ENCODE measurements at places on chromosomes 1 and 21.

- DNase-seq = peak; percentile 64
These were observed 36.8 kb upstream of the DUSP10 start for GRCh38 chr1:221778535-221779142.

GRCh38 chr1:104019675-104020049 lies 270.0 kb downstream of the AMY1C start:
- no peak for DNase-seq

DNA sequence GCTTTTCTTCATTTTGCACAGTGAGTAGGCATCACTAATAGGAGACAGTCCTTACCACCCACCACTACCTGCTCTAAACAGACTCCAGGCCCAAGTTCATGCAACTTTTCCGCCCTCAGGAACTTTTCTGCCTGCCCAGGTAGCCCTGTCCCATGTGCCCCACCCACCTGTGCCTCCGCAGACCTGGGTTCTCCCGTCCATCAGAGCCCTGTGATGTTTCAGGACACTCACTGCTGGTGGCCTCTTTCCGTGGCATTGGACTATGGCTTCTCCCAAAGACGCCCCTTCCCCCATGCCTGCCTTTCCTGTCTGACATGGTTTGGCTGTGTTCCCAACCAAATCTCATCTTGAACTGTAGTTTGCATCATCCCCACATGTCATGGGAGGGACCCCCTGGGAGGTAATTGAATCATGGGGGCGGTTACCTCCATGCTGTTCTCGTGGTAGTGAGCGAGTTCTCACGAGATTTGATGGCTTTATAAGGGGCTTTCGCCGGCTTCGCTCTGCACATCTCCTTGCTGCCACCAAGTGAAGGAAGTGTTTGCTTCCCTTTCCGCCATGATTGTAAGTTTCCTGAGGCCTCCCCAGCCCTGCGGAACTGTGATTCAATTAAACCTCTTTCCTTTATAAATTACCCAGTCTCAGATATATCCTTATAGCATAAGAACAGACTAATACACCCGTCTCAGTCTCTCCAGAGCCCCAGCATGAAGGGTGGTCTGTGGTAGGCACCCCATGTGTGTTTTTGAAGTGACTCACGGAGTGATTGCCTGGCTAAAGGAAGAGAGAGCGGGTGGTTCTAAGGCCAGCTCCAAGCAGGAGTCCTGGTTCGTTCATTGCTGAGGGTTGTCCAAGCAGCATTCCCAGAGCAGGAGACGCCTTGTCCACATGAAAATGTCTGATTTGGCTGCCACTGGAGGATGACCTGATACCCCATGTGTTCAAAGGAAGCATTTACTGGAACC lies 86.0 kb upstream of the ZBTB40 start:
- DNase-seq = peak; percentile 25

DNA sequence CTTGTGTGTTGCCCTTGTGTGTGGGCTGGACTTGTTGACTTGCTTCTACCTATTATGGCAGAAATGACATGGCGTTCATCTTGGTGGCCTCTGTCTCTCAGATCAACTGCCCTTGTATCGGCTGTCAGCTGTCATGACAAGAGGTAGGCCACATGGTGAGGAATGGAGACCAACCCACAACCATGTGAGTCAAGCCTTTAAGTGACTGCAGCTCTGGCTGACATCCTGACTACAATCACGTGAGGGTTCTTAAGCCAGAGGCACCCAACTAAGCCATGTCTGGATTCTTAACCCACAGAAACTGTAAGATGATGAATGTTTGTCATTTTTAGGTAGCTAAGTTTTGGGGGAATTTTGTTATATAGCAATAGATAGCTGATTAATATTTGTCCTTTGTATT lies 82.1 kb downstream of the KCND3 start:
- no peak for DNase-seq

- no peak for DNase-seq
These were observed 85.0 kb downstream of the ATP1A1 start for GRCh38 chr1:116457946-116458604.

- DNase-seq = no peak
These were observed 6.6 kb downstream of the PEX10 start for GRCh38 chr1:2405588-2406295.

GRCh38 chr1:182331387-182331786 lies 60.2 kb downstream of the GLUL start:
- no peak for DNase-seq

DNA sequence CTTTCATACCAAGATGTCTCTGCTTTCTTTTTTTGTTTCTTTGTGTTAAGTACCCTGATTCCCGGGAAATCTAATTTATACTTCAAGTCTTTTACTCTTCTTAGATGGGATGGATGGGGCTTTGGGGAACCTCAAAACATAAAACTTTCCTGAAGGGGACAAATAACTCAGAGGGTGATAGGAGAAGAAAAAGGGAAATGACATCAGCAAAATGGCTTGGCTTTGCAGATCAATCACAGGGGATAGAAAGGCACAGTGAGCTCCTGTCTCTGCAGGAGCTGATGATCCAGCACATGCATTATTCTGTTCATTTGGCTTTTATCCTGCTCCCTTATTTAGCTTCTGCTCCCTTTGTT lies 1.4 kb upstream of the CA14 start:
- no peak for DNase-seq

- DNase-seq = no peak
These were observed 2.1 kb upstream of the IPO9 start for GRCh38 chr1:201826830-201827229.

DNA sequence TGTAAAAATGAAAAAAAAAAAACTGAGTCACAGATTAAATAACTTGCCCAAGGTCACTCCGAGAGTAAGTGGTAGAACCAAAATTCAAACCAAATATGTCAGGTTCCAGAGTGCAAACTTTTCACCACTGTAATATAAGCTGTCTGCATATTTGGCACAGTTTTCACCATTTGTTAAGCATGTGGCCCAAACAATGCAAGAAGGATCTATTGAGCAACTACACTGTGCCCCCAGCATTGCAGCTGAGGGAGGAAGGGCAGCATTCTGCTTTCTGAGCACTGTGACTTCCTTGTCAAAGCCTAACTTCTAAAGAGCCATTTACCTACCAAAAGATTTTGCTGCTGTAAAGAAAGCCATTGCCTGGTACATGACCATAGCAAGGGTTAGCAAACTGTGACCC lies 133.4 kb downstream of the SYT2 start:
- DNase-seq = no peak

GRCh38 chr1:219067350-219067712 lies 106.3 kb upstream of the LYPLAL1 start:
- DNase-seq = no peak

GRCh38 chr1:66446261-66447001 lies 87.5 kb upstream of the SGIP1 start:
- DNase-seq = no peak

GRCh38 chr1:43518935-43519686 lies 11.6 kb upstream of the PTPRF start:
- DNase-seq = no peak

- DNase-seq = peak; percentile 87
These were observed 3.7 kb upstream of the SDE2 start for GRCh38 chr1:226002667-226003501.

- no peak for DNase-seq
These were observed 80.4 kb upstream of the SPATA6 start for GRCh38 chr1:48552420-48552819.

DNA sequence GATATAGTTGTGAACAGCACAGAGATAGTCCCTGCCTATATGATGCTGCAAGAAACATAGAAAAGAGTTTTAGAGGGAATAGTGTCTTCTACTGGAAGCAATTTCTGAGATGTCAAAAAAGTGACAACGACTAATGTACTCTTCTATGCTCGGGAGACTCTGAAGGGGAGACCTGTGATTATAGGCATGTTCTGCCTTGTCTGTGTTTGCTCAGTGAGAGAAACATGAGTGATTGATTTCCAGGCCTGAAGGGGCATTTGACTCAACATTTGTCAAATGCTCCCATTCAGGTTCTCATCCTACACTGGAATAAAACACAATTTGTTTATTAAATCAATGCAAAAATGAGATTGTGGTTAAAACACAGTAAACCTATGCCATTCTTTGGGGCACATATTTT lies 131.8 kb downstream of the CTH start:
- no peak for DNase-seq

DNA sequence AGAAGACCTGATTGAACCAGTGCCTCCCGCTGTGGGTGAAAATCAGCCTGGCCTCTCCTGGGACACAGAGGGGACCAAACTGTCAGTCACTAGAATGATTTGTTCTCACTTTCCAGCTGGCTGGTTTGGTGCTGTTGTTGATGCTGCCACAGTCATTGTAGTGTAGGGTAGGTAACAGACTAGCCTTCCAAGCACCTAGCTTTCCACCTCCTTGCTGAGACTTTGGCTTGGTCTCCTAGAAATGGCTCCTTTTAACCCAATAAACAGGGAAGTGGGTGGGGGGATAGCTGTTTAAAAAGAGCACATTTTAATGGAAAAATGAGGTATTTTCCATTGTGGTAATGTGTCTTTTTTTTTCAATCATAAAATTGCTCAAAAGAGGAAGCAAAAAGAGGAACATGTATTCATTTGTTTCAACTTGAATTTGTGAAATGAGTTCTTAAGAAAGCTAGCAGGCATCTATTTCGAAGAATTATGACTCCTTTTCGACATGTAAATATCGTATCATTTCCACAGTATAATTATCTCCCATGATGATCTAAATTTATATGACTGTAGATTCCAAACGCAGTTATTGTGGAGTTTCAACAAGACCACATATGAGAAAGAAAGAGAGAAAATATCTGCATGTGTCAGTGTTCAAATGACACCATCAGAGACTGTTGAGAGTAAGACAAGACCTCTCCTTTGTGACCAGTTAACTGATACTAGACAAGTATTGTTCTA lies 190.1 kb downstream of the HLX start:
- DNase-seq = no peak

- no peak for DNase-seq
These were observed 41.6 kb downstream of the PDE9A start for GRCh38 chr21:42694751-42695696.

GRCh38 chr1:229027158-229027557 lies 243.8 kb upstream of the RAB4A start:
- no peak for DNase-seq

- no peak for DNase-seq
These were observed 126.1 kb downstream of the CACHD1 start for GRCh38 chr1:64595871-64596515.

DNA sequence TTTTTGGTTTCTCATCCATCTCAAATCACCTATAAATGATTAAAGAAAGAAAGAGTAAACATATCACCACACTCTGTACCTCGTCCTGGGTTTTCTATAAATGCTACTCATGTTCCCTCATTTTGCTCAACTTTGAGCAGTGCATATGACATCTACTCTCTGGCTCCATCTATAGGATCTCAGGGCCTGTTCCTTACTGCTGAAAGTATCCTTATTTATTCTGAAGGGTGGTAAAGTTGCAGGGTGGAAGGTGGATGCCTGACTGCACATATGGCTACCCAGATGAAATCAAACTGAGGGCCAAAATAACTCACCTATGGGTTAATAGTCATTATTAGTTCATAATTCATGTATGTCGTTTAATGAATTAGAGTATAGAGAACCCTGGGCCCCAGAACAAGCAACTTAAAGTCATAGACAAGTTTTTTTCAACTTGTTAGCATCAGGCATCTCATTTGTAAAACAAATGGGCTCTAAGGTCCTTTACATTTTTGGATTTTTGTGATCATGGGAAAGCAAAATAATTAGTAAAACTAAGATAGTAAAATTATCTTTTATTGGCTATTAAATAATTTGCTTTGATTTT lies 46.5 kb downstream of the NCF2 start:
- no peak for DNase-seq

DNA sequence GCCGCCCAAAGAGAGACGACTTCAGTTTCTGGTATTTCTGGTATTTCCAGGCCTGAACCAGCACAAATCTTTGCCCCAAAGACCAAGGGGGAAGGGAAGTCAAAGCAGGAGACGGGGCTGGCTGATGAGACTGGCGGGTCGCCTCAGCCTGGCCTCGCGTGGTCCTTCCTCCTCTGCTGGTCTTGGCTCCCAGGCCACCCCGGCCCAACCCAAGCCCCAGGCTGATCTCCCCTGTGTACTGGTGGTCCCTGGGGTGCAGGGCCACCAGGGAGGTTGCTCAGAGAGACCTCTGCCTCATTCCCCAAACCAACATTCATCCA lies 19.9 kb downstream of the WNT4 start:
- DNase-seq = no peak
